ENCODE measurements at places on chromosomes 7 and 10.

DNA sequence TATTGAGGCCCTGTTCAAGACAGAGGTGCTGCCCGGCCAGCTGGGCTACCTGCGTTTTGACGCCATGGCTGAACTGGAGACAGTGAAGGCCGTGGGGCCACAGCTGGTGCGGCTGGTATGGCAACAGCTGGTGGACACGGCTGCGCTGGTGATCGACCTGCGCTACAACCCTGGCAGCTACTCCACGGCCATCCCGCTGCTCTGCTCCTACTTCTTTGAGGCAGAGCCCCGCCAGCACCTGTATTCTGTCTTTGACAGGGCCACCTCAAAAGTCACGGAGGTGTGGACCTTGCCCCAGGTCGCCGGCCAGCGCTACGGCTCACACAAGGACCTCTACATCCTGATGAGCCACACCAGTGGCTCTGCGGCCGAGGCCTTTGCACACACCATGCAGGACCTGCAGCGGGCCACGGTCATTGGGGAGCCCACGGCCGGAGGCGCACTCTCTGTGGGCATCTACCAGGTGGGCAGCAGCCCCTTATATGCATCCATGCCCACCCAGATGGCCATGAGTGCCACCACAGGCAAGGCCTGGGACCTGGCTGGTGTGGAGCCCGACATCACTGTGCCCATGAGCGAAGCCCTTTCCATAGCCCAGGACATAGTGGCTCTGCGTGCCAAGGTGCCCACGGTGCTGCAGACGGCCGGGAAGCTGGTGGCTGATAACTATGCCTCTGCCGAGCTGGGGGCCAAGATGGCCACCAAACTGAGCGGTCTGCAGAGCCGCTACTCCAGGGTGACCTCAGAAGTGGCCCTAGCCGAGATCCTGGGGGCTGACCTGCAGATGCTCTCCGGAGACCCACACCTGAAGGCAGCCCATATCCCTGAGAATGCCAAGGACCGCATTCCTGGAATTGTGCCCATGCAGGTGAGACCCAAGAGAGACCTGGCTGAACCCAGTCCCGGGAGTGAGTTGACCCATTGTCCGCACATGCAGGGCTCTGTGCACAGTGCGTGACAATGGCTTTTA is 2.8 kb downstream of the RBP3 start:
- DNase-seq: no peak

- DNase-seq: no peak
Measured at GRCh38 chr10:4177791-4178190, 392.8 kb upstream of the KLF6 start.

- DNase-seq: no peak
Measured at GRCh38 chr10:72980348-72980747, 25.7 kb upstream of the PLA2G12B start.

- DNase-seq: no peak
Measured at GRCh38 chr10:94103192-94103591, 109.5 kb downstream of the PLCE1 start.

DNA sequence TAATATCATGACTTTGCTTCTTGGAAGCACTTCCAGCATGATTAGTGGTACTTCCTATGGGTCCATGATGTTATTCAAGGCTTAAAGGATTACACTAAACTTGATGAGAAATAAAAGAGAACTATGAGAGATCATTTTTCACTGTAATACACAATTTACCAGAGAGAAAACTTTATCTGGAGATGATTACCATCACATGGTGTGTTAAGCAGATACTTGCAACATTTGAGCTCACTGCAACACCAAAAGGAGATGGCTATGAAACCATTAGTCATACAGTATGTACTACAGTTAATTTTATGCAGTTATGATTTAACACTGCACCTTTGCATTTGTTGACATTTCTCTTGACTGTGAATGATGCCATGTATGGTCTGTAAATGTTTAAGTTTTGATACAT is 311.3 kb upstream of the AOAH start:
- no peak for DNase-seq

- no peak for DNase-seq
Measured at GRCh38 chr7:135929722-135930141, 47.4 kb downstream of the MTPN start.

- no peak for DNase-seq
Measured at GRCh38 chr7:55107946-55108345, 89.1 kb downstream of the EGFR start.

DNA sequence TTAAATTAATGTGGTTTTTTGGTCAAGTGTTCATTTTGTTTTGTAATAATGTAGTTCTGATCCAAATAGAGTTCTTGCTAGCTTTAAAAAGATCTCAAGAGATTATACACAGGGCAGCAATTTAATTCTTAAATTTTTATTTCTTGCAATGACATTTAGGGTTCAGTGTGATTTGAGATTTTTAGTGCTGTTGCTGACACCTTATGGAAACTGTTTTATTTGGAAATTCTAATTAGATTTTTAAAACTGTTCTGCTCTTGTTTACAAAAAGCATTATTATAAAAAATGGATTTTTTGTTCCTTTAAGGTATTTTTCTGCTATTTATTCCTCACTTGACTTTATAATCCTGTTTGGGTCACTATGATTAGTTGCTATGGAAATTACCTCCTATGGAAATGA is 72.1 kb downstream of the RTKN2 start:
- DNase-seq: no peak

GRCh38 chr10:95337423-95338160 is 46.8 kb upstream of the PDLIM1 start:
- no peak for DNase-seq

- DNase-seq: no peak
Measured at GRCh38 chr10:103040418-103040817, 122.3 kb downstream of the CNNM2 start.

GRCh38 chr10:21473135-21473534 is 52.3 kb downstream of the SKIDA1 start:
- DNase-seq: no peak

DNA sequence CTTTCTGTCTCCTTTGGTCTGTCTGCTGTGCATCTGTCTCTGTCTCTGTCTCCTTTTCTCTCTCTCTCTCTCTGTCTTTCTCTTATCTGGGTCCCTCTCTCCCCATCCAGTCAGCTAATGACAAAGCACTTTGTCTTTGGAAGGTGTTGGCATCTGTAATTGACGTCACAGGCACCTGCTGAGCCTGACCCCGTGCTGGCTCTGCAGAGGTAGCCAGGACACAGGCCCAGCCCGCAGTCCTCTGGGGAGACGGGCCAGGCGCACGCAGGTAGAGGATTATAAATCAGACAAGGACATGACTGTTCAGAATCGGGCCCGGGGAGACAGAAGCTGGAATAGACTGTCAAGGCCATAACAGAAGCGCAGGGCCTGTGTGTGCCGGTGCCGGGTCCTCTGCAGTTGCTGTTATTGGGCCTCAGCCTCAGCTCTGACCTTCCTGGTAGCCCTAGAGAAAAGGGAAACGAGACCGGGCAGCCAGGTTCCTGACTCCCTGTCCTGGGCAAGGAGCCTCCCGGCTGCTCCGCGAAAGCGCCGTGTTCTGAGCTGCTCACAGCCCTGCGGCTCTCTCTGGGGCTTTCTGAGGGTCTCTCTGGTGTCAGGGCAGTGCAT is 10.7 kb upstream of the PSMG3 start:
- no peak for DNase-seq

- DNase-seq: no peak
Measured at GRCh38 chr7:3229904-3230470, 71.1 kb upstream of the SDK1 start.

DNA sequence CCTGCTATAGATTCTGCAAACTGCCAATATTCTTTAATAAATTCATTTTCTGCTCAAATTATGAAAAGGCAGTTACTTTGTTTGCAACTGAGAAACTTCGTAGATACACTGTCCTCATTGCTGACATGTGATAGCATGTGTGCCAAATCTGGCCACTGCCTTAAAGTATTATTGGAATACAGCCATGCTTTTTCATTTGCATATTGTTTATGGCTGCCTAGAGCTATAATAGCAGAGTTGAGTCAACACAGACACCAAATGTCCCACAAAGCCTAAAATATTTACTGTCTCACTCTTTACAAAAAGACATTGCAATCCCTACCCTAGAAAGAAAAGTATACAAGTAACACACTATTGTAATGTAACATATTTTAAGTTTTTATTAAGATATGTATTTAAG is 647.4 kb downstream of the XPNPEP1 start:
- DNase-seq: no peak

- DNase-seq: no peak
Measured at GRCh38 chr10:87000491-87000890, 19.6 kb upstream of the FAM25A start.

DNA sequence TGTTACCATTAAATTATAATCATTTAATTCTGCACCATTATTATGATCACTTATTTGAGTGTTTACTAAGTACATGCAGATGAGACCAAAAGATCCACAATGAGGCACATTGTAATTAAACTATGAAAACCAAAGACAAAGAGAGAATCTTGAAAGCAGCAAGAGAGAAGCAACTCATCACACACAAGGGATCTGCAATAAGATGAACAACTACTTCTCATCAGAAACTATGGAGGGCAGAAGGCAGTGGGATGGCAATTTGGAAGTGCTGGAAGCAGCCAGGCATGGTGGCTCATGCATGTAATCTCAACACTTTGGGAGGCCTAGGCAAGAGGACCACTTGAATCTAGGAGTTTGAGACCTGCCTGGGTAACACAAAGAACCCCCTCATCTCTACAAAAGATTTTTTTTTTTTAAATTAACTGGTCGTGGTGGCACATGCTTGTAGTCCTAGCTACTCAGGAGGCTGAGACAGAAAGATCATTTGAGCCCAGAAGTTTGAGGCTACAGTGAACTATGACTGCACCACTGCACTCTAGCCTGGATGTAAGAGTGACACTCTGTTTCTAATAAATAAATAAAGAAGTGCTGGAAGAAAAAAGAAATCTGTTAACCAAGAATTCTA is 47.7 kb downstream of the CDK6 start:
- DNase-seq: no peak

DNA sequence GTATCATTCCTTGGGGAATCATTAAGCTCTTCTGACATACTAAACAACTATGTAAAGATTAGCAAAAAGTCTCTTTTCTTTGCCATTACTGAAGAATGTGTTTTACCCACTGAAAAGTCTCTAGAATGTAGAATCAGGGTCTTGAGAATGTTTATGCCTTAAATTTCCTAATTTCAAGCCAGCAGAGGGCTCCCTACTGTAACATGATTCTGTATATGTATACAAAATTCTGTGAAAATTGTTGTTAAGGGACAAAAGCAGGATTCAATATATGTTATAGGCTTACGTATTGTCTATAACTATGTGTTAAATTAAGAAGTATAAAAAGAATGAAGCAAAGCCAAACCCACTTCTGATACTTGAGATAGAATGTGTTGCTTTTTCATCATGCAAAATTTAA is 296.9 kb upstream of the DGKB start:
- no peak for DNase-seq

- DNase-seq: no peak
Measured at GRCh38 chr7:98133621-98134303, 27.1 kb downstream of the LMTK2 start.

GRCh38 chr7:17773289-17773626 is 167.0 kb downstream of the SNX13 start:
- no peak for DNase-seq

- DNase-seq: no peak
Measured at GRCh38 chr10:49289480-49289879, 9.5 kb upstream of the C10orf71 start.

GRCh38 chr7:154553711-154554265 is 449.1 kb downstream of the PAXIP1 start:
- no peak for DNase-seq

GRCh38 chr10:18323916-18324315 is 183.7 kb downstream of the CACNB2 start:
- DNase-seq: no peak

DNA sequence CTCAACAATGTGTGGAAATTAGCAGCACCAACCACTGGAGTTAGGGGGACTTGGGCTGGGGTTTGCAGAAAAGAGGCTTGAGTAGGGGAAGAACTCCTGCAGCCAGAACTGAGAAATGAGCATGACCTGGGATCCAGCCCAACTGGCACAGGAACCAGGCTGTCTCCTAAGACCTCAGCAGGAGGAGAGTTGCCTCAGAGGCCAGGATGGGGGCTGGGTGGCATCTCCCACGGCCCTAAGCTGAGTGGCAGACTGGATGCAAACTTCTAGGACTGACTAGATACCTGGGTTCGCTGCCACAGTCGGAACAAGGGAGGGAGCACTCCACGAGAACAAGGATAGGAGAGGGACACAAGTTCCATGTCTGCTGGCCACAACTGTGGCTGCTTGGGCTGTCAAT is 62.6 kb downstream of the RNF32 start:
- no peak for DNase-seq

DNA sequence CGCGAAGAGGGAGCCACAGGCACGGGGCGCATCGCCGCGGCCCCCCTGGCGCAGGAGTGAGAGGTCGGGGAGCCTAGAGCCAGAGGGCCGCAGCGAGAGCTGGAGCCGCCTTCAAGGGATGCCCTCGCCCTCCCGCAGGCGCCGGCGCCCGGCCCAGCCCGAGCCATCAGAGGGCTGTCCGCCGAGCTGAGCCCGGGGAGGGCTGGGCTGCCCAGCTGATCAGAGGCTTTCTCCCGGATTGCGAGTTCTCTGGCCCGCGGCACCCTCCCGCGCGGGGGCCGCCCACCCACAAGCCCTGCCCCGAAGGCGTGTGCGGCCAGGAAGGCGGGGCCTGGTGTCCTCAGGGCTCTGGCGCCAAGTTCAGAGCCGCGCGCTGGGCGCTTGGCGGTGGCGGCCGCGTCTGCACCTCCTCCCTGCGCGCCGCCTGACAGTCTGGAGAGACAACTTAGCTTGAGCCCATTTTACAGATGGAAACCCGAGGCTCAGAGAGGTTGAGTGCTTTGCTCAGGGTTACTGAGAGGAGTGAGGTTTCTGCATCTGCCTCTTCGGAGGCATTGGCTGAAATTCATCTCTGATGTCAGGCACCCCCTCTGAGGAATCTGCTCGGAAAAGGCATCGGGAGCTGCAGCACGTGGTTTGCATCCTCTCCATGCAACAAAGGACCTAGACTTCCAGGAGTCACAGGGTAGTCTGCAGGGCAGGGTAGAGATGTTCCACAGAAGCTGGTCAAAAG is 3.8 kb upstream of the ANTXRL start:
- peak; percentile 52 for DNase-seq

- no peak for DNase-seq
Measured at GRCh38 chr7:28270536-28270935, 89.9 kb upstream of the JAZF1 start.

DNA sequence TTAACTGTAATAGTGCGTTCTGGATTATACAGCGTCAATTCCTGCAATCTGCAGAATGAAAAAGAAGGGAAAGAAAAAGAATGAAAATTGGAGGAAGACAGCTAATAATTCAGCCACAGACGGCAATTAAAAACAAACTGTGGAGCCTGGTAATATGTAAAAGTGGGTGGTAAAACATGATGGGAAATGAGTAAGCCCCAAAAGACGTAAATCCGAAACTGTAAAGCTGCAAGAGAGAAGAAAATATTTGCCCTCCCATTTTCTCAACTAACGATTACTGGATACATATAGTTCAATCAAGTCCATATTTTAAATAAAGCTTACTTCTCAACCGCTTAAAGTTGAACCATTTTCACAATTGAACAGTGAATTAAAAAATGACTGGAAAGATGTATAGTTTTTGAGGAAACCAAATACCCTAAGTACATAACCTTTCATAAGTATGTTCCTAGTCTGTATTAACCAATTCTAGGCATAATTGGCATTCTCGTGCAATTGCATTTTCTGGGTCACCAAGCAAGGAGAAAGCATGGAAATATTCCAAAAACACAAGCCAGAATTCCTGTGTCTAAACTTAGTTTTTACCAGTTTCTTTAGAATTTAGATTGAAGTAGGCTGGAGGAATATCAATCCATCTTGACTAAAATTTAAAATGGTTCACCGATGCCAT is 44.8 kb downstream of the MALSU1 start:
- no peak for DNase-seq

- no peak for DNase-seq
Measured at GRCh38 chr7:7242899-7243298, 60.6 kb downstream of the C1GALT1 start.

Data from stimulated activated CD4-positive, alpha-beta T cell treated with anti-CD3 and anti-CD28 coated beads, TNF-alpha, amount 100 ng/mL, for 1 hour (primary cell).